Heart right ventricle (tissue), 16 donors: ENCODE measurements at places on chromosomes 4 and X.

DNA sequence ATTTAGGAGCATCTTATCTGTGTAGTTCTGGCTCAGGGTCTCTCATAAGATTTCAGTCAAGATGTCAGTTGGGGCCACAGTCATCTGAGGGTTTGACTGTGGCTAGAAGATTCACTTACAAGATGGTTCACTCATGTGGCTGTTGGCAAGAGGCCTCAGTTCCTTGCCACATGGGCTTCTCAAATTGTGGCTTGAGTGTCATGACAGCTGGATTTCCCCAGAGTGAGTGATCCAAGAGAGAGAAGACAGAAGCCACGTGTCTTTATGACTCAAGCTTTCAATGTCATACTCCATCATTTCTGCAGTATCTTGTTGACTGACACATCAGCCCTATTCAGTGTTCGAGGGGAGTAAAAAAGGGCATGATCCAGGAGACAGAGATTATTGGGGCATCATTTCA, 131.3 kb upstream of the AP1S2 start:
- DNase-seq: no peak

DNA sequence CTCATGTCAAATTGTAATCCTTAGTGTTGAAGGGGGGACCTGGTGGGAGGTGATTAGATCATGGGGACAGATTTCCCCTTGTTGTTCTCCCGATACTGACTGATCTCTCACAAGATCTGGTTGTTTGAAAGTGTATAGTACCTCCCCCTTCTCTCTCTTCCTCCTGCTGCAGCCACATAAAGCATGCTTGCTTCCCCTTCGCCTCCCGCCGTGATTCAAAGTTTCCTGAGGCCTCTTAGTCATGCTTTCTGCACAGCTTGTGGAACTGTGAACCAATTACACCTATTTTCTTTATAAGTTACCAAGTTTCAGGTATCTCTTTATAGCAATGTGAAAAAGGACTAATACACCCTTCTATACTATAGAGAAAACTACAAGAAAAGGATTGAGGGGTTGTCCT, 1170.5 kb upstream of the AGA start:
- DNase-seq: no peak

DNA sequence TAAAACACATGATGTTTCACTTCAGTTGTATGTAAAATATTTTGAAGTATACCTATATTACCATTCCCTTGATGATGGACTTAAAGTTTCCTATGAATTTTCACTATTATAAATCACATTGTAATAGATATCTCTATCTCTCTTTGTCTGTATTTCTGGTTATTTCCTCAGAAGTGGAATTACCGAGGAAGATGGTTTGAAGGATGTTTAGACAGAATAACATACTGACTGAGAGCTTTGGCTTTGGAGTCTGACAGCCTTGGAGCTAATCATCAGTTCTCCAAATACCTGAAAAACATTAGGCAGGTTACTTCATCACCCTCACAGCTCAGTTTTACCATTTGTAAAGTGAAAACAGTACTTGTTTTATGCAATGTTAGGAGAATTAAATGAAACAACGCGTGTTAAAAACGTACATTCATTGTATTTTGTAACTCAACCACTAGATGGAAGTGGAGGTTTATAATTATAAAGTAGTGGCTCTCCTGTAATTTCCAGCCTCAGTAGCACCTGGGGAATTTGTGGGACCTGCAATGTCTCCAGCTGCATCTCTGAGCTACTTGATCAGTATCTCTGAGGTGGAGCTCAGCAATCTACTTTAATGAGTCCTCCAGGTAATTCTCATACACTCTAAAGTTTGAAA, 14.3 kb downstream of the JCHAIN start:
- no peak for DNase-seq

DNA sequence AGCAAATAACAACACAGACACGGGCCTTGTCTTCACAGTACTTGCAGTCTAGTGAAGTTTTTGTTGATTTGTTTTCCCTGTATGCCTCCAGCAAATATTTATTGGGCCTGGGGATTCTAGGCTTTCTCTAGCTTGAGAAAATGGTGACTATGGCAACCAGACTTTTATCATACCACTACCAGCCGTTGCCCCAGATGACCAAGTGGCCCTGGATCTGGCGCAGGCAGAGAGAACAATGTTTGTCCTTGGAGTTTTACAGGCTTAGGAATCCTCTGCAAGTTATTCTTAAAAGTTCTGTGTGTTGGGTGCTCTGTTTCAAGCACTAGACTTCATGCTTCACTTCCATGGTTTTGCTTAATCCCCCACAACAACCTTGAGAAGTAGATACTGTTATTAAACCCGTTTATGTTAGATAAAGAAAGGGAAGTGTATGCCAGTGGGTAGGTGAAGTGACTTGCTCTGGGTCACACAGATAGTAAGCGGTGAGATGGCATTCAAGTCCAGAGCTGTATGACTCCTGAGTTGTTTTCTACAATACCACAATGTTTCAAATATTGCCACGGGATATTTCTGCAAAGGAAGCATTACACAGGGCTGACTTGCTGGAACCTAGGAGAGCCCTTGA, 94.6 kb downstream of the AKAP4 start:
- DNase-seq: no peak

GRCh38 chr4:71752383-71753042, 31.4 kb downstream of the GC start:
- no peak for DNase-seq

DNA sequence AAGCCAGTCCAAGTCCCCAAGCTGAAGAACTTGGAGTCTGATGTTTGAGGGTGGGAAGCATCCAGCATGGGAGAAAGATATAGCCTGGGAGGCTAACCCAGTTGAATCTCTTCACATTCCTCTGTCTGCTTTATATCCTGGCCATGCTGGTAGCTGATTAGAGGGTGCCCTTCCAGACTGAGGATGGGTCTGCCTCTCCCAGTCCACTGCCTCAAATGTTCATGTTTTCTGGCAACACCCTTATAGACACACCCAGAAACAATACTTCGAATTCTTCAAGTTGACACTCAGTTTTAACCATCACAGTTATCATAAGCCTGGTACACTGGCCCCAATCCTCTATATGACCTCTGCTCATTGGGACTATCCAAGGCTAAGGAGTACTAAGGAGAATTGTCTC, 124.1 kb upstream of the WDR1 start:
- DNase-seq: no peak

- DNase-seq: no peak
These were observed 33.3 kb upstream of the VCX2 start for GRCh38 chrX:8204169-8204935.

- no peak for DNase-seq
These were observed 710.0 kb downstream of the CCSER1 start for GRCh38 chr4:90837241-90837640.

- DNase-seq: no peak
These were observed 18.4 kb upstream of the SORCS2 start for GRCh38 chr4:7173841-7174449.

DNA sequence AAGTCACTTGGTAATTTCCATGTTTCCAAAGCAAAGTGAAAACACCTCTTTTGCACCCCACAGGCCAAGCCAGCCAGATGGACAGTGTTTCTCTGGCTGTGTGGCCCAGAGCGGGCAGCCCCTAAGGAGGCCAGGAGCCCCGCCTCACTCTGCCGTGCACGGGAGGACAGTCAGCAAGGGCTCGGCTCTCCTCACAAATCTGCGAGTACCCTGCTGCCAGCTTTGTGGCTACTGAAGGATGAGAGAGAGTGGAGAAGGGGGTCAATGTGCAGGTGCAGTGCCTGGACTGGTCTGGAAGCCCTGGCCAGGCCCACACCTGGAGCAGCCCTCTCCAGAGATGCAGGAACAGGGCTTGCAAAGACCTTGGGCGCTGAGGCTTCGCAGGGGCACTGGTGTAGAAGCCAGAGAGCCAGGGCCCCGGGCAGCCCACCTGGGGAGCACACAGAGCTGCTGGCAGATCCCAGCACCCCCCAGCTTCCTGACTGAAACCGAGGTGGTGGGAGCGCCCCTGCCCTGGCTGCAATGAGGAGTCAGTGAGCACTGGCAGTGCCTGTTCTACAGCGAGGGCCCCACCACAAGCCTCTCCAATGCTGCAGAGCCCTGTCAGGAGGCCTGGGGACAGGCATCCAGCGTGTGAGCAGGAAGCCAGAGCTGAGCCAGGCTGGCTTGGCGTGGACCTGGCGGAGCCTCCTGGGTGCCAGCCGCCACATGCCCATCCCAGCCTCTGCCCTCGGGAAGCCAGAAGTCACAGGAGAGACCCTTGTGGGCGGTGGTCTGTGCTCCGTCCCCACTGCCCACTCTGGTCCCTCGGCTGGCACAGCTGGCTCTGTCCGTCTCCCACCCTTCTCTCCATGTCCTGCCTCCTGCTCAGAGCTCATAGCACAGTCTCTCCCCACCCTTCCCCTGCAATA, 3.9 kb downstream of the SPON2 start:
- no peak for DNase-seq

GRCh38 chr4:100022792-100023222, 72.7 kb upstream of the H2AZ1 start:
- DNase-seq: no peak

GRCh38 chrX:140521393-140521792, 16.5 kb upstream of the SOX3 start:
- DNase-seq: no peak

GRCh38 chr4:88583631-88584470, 8.4 kb upstream of the HERC3 start:
- DNase-seq: no peak

- DNase-seq: no peak
These were observed 758.8 kb downstream of the STIM2 start for GRCh38 chr4:27619435-27619834.

- DNase-seq: no peak
These were observed 95.4 kb upstream of the NUDT6 start for GRCh38 chr4:123017636-123018395.

GRCh38 chrX:11836284-11836683, 78.2 kb downstream of the MSL3 start:
- no peak for DNase-seq

DNA sequence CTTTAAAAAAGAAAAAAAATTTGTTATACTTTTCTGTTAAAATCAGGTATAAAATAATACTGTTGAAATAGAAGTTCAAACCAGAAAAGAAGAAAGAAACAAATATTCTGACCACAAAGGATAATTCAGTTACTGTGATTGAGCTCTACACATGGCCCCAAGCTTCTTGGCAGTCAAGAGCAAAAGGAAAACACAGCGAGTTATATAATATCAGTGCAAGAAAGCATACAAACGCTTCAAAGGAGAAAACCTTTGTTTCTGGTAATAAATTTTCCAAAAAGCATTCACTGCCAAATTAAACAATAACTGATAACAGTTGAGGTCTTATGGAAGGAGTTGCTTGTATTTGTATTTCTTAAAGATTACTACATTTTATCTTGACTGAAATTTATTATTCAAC, 40.5 kb upstream of the EDNRA start:
- DNase-seq: no peak

- no peak for DNase-seq
These were observed 22.0 kb upstream of the MSANTD1 start for GRCh38 chr4:3226944-3227343.

DNA sequence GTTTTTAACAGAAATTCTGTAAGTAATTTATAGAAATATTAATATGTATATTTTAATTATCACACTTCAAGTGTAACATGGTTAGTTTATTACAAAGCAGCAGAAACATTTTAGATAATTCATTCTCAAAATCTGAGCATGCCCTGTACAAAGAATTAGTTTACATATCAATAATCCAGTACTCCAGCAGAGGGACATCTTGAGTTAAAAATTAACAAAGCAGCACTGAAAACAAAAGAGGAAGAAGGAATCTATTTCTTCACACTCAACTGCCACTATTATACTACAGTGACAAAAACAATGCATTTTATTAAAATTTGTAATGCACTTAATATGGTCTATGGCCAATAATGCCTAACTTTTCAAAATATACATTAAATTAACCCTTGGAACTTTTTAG, 179.1 kb upstream of the KLHL4 start:
- DNase-seq: no peak

DNA sequence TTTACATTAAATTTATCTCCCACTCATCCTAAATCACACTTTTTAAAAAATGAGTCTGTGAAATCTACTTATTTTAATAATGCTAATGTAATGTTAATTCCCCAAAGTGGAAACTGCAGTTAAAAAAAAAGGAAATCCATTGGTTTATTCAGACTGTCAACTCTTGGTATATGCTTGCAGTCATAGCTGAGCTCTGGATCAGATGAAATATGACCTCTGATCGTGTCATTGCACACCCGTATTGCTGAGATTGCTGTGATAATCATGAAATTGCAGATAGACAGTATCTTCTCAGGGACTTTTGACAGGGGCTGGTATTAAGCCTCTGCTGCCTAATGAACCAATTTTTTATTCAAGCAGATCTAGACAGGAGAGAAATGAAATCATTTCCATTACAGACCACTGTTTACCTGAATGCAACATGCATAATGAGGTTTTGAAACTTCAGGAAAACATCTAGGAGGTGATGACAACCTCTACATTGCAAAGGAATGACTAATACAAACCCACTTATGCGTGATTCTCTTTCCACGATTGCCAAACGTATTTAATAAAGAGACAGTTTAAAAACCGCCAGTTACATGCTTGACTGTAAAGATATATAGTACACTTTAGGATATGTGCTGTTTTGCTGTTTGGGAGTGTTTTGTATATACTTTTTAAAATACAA, 138.3 kb upstream of the PUDP start:
- DNase-seq: no peak

DNA sequence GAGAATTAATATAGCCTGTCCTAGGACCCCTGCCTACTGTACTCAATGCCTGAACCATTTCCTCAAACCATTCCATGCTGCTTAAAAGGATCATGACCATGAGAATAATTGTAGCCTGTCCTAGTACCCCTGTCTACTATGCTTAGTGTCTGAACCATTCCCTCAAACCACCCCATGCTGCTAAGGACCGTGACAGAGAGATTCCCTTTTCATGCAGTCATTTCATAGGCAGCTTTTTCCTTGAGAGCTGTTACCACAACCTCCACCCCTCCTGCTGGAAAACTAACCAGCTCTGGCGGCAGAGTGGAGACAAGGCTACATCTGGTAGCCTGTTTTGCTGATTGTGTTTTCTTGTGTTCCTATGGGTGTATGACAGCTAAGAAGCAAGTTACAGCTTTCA, 174.9 kb upstream of the SMARCAD1 start:
- DNase-seq: no peak

DNA sequence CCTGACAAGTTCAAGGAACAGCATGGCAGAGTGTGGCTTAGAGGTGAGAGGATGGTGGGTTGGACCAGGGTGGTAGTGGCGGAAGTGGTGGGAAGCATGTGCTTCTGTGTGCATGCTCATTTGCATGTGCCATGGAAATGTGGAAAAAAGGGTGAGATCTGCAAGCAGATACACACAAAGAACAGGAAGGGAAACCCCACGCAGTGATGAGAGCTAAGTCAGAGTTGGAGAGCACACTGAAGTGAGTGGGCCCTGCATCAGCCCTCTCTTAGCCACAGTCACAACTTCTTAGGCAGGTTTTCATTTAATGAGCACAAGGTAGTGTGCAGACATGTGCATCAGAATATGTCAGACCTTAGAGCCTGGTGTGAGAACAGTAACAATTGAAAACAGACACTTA, 483.8 kb downstream of the AFF2 start:
- DNase-seq: no peak

DNA sequence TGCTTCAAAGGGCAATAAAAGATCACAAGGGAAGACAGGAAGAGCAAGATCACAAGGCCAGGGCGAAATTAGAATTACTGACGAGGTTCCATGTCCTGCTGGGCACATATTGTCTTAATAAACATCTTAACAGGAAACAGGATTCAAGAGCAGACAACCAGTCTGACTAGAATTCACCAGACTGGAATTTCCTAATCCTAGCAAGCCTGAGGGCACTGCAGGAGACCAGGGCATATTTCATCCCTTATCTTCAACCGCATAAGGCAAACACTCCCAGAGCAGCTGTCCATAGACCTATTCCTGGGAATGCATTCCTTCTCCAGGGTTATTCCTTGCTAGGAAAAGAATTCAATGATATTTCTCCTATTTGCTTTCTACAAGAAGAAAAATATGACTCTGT, 12.4 kb upstream of the TDO2 start:
- DNase-seq: no peak
